ENCODE measurements at places on chromosomes 16 and 17.
A peak's percentile ranks its signal among the peaks of the same experiment; 100 is the strongest.

- no peak for DNase-seq
These were observed 11.0 kb upstream of the PLCG2 start for GRCh38 chr16:81767987-81768592.

- DNase-seq = no peak
These were observed 210.7 kb upstream of the NLRP1 start for GRCh38 chr17:5794881-5795506.

GRCh38 chr17:49976163-49976827 is 7.3 kb downstream of the DLX4 start:
- DNase-seq = no peak

GRCh38 chr16:67017421-67017750 is 11.6 kb upstream of the CBFB start:
- DNase-seq = no peak

- no peak for DNase-seq
These were observed 32.1 kb upstream of the SLC38A8 start for GRCh38 chr16:84074721-84075120.

GRCh38 chr17:37779554-37779953 is 34.7 kb upstream of the HNF1B start:
- DNase-seq = no peak

- DNase-seq = no peak
These were observed 157.8 kb downstream of the C16orf78 start for GRCh38 chr16:49531425-49531824.

DNA sequence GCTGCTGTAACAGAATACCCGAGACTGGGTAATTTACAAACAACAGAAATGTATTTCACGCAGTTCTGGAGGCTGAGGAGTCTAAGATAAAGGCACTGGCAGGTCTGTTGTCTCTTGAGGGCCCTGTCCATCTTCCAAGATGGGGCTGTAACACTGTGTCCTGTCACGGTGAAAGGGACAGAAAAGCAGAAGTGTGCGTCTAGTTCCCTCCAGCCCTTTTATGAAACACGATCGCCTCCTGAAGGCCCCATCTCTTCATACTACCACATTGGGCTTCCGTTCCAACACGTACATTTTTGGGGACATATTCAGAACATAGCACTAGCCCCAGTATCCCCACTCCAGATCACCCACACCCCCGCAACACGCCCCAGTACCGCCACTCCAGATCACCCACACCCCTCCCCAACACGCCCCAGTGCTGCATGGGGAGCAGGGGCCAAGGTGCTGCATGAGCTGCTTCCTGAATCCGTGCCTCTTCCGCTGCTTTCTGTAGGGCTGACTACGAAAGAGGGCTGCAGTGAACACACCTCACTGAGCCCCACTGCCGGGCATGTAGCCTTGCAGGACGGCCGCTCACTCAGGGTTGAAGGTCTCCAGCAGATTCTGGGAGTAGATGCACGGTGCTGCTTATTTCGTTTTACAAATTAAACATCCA is 91.9 kb downstream of the RPTOR start:
- DNase-seq = no peak

GRCh38 chr17:42337442-42337841 is 49.1 kb downstream of the STAT5A start:
- peak; percentile 35 for DNase-seq

- no peak for DNase-seq
These were observed 95.7 kb downstream of the KANSL1 start for GRCh38 chr17:46097497-46097896.

DNA sequence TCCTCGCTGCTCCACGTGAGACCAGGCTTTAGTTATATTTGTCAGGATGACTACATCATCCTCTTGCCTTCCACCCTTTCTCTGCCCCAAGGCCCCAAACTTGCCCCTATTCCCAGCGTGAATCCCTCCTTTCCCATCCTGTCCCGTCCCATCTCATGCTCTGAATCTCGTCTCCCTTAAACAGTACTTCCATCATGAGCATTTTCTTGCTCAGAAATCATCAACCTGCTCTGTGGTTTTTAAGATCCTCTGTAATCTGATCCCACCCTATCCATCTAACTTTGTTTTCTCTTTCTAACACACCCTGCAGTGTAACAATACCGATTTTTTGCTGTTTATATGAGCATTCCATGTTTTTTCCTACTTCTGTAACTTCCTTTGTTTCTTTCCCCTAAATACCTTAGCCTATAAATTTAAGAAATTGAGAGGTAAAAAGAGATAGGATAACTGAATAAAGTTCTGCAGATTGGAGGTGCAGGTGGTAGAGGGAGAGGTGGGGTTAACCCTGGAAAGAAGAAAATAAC is 39.7 kb downstream of the MRTFB start:
- no peak for DNase-seq

- no peak for DNase-seq
These were observed 65.2 kb upstream of the SIAH1 start for GRCh38 chr16:48450367-48450766.

GRCh38 chr16:23072084-23072599 is 77.1 kb downstream of the USP31 start:
- DNase-seq = no peak

DNA sequence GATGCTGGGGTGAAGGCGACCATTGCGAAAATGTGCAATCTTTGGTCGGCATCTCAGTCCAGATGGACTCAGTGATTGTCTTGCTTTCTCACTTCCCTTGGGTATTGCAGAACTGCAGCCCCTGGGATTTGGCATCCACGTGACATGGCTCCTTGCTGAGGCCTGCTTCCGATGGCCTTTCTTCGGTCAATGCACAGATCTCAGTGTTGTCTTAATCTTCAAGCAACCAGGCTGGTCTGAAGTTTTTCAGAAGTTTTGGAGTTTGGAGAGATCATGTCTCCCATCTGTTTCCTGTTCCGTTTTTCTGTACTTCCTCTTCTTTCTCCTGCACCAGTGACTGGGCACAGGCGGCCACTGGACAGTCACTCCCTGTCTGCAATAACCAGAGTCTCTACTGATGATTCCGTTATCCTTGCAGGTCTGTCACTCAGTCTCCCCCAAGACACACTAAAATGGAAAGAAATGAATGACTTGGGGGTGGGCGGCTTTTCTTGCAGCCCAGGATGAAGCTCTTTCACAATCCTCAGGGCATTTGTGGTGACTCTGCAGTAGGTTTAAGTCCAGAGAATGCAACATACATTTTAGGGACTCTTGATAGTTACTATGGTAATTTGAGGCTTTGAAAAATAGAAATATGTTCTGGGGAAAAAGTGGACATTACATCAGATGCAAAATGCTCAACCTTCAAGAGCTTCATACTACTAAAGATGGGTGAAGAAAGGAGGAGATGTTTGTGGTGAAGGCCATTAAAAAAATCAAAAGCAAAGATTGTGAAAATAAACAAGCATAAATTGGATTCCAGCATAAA is 106.3 kb upstream of the ZFHX3 start:
- DNase-seq = peak; percentile 42

- no peak for DNase-seq
These were observed 7.8 kb downstream of the GRB7 start for GRCh38 chr17:39745335-39746144.

GRCh38 chr17:82909322-82909904 is 69.6 kb upstream of the ZNF750 start:
- DNase-seq = no peak

Measured in left hindlimb (tissue), 1 donor.